ENCODE measurements at places on chromosomes 6 and 20.

DNA sequence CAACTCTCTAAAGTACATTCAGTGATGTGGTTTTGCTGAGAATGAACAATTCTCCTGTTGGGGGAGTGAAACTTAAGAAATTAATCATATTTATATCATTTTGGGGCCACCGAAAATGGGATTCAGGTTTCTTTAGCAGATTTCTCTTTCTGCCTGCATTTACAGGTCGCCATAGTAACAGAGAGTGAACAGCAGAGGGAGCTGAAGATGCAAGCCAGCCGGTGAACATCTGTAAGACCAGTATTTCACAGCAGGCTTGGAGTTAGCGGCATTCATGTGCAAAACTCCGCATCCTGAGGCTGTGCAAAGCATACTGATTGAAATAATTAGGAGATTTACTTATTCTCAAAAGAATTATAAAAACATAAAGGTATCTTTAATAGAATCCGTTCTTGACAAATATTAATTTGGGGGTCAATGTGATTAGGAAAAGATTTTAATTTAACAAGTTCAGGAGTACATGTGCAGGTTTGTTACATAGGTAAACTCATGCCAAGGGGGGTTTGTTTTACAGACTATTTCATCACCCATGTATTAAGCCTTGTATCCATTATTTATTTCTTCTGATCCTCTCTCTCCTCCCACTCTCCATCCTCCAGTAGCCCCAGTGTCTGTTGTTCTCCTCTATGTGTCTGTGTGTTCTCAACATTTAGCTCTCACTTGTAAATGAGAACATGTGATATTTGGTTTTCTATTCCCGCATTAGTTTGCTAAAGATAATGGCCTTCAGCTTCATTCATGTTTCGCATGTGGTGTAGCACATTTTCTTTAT is 17.8 kb upstream of the HSF2 start:
- peak; percentile 28 for DNase-seq

- no peak for DNase-seq
Observed at GRCh38 chr6:167323111-167323510, 1.8 kb upstream of the TTLL2 start.

- DNase-seq = no peak
Observed at GRCh38 chr6:157650261-157650640, 172.8 kb upstream of the SNX9 start.

DNA sequence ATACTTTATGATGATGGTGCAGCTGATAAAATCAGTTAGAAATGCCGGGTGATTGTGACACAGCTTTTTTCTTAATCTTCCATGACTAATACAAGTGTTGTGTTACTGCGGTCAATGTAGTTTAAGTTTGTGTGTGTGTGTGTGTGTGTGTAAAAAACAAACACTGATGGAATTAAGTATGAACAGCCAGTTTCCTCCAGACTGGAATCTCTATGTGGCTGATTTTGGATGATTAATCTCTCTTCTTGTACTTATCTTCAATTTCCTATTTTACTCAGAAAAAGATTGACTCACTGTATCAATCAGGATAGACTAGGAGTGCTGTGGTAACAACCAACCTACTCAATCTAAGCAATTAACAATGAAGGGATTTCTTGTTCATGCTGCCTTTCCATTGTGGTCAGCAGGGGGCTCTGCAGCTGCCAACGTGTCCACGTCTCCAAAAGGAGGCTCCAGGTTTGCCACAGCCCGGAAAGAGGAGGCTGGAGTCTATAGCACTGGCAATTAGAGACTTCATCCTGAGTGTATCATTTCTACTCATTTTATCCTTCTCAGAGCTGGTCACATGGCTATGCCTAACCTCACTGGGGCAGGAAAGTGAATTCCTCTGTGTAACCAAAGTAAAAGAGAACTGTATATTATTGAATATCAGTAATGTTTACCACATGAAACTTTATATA is 107.7 kb downstream of the CD109 start:
- DNase-seq = no peak

- no peak for DNase-seq
Observed at GRCh38 chr6:46293641-46294316, 123.0 kb upstream of the ENPP5 start.

DNA sequence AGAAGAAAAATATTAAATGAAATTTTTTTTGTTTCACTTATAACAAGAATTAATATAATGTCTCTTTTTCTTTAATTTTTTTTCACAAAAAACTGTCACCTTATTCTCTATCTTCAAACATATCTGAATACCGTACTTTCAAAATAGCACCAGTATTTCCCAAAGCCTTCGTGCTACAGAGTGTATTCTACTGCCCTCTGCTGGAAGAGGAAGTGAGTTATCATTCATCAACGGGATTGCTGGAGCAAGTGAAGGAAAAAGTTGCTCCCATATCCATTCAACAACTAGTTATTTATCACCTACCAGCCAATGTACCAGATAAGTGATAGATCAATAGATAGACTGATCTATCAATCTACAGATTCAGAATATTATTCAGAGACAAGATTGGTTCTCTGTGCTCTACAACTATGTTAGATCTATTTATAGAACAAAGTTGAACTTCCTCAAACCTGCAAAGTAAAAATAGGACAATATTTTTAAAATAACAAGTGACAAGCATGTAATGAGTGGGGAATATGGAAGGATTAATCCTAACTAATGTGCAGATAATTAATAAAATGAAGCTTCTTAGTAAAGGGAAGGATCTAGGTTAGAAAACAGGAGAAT is 26.7 kb upstream of the TFAP2B start:
- no peak for DNase-seq

DNA sequence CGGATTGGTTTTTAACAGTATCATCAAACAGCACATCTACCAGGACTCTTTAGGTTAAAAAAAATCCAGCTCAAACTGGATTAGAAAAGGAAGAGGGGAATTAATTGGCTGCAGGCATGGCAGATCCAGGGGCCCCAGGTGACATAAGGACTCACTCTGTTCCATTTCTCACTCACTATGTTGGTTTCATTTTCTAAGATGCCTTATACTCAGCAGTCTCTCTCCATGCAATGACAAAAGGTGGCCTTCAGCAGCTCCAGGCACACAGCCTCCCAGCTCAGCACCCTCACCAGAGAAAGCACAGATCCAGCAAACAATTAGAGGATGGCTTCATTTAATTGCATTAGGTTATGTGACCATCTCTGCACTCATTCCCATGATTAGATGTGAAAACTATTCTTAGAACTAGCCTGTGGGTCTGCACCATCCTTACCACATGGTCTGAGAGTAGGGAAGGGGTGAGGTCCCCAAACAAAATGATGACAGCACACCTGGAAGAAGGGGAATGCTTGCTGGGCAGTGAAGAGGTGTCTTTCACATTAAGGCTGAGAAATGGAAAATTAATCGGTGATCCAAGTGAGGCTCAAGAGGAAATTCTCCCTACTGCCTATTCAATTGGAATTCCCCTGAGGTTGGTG is 243.1 kb downstream of the CDH26 start:
- DNase-seq = no peak

DNA sequence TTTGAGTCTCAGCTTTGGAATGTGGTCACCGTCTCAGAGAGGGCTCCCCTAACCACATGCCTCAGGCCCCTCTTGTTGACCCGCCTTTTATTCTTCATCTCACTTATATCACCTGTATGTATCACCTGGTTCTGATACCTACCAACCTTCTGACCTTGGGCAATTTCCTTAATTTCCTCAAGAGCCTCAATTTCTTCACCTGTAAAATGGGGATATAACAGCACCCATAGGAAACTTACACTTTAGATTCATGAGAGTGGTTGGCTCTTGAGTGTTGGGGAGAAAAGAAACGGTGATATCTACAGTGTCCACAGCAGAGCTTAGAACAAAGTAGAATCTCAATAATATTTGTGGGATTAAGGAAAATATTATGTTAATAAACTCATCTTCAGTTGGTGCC is 4.0 kb upstream of the DDX27 start:
- DNase-seq = no peak

DNA sequence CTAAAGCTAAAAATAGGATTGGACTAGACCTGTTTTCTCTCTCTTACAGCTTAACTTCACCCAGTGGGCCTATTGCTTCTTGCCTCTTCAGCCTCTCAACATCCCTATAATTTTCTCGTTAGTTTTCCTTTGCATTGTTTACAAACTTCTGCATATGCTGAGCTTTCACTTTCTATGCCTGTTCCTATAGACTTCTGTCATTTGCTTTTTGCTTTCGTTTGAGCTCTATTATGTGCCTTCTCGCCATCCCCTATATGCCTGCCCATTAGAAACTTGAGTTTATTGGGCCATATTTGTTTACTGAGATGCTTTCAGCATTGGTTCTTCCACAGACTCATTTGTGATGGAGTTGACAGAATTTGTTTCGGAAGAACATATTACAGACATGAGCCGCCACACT is 40.9 kb downstream of the NCOA7 start:
- DNase-seq = no peak

DNA sequence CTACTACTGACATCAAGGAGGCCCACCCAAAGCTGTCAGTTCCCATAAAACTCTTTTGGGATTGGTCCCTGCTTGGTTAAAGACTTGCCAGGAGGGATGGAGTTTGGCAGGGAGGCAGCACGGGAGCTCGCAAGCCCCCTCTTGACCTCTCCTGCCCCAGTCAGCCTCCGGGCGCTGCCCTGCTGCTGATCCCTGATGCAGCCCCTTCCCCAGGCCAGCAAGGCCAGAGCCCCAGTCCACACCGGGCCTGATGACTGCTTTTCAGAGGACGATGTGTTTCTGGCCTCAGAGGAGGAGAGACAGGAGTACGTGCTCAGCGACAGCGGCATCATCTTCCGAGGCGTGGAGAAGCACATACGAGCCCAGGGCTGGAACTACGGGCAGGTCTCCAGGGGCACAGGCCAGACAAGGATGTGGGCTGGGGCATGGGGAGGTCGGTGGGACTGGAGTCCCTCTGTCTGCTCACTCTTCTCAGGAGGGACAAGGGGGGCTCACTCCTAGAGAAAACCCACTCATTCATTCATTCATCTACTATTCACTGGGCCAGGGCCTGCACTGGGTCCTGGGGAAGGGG is 15.6 kb downstream of the TGM6 start:
- no peak for DNase-seq

DNA sequence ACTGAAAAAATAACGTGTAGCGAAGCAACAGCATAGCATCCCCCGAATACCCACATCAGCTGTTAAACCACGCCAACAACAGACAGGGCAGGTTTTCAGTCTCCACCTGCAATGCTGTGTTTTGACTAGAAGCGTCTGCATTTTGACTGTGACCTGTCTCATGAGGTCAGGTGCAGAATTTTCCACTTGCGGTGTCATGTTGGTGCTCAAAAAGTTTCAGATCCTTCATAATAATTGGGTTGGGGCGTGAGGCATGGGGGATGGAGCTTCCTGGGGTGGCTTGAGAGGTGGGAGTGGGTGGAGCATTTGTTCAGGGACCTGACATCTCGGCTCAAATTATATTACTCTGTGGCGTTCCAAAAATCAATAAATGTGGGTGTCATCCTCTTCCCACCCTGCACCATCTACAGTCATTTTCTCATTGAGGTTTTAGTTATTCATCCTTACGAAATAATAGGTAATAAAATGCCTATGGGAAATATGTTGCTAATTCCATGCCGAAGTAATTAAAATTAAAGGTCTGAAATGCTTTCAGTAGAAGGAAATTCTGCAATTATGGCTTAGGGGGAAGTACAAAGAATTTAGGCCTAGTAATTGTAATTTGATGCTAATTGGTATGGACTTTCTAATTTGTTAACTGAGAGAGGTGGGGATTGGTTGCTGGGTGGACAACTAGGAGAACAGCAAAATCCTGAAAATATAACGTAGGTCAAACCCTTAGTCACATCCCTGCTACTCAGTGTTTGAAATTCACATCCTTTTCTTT is 81.0 kb downstream of the TIAM2 start:
- no peak for DNase-seq

- no peak for DNase-seq
Observed at GRCh38 chr20:62949962-62950361, 2.5 kb upstream of the SLC17A9 start.

DNA sequence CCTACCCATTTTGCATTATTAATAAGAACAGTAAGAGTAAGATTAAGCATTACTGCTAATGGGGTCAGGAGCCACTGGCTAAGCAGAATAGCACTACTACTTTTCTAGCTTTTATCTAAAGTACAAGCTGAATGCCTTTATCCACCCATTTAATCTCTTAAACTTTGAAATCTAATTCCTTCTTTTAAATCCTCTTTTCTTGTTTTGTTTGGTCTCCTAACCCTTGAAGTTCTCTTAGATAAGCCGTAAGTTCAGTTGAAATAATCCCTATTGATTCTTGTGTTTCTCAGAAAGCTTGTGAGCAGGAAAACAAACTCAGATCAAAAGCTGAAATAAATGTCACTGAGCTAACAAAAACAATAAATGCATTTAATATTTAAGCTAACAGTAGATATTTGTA is 380.2 kb downstream of the TBC1D32 start:
- DNase-seq = no peak

DNA sequence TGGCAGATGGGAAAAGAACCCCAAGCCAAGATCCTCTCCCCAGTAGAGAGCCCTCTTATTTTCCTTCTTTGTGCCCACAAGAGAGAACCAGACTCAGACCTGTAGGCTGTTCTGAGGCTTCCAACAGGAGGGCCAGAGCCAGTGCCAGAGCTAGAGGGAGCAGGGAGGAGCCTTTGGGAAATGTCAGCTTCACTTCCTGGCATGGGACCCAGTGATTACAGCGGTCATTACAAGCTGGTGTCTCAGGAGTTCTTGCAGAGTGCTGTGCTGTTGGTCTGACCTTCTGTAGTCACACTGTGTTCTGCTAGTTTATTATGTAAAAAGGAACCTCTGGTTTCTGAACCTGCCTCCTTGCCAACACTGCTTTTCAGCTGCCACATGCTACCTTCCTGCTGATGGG is 38.9 kb downstream of the STK35 start:
- no peak for DNase-seq

DNA sequence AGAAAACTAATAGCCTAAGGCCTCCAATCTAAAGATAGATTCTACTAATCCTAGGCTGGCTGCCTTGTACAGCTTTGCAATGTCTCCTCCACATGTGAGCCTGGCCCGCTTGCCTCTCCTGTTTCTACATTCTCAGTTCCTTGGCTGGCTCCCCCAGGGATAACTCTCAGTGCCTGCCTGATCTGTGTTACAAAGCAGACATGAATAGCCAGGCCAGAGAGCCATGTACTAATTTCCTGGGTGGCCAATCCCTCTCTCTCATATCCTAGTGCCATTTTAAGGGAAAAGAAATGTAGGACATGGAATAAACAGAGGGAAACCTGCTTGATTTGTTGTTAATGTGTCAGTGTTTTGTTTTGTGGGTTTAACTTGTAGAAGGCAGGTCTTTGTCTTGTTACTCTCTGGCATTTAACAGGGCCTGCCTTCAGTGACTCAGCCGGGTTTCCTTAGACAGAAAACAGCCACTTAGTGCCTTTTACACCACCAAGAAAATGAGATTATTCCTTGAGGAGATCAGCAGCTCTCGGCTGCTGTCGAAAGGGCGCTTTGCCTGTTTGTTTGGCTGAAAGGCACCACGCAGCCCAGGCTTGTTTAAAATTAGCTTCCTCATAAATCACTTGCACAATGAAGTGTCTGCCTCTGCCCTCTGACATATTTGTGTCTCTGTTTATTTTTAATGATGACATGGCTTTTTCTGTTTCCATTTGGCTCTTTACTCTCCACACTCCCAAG is 702.7 kb downstream of the MAFB start:
- DNase-seq = no peak

- DNase-seq = no peak
Observed at GRCh38 chr6:111105578-111105977, 18.3 kb downstream of the SLC16A10 start.

All from NCI-H524 treated with DMSO at 0.1 percent for 48 hours (cell line).